Activated naive CD8-positive, alpha-beta T cell treated with anti-CD3 and anti-CD28 coated beads, Interleukin-2, amount 10 ng/mL, durations not matched to agents 7 days and 5 days (primary cell): ENCODE measurements at places on chromosomes 7 and 10. TPM values are rescaled to one million over a fixed set of nuclear protein-coding genes. Genes with fewer than 3 reads are reported as not detected.
A peak's percentile ranks its signal among the peaks of the same experiment; 100 is the strongest.

DNA sequence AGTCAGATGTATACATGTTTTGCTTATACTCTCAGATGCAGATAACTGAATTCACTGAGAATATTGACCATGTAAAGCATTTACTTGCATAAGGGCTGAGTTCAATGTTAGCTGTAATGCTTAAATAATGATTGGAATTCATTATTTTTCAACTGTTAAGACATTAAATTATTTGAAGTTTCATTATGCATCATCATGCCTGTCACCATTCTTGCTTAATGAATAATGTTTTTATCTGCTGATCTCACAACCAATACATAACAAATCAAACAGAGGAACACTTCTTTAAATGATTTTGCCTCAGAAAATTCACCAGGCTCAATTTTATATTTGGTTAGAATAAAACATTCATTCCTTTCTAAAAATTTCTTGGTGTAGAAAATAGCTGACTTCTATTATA lies 233.4 kb downstream of the GPR37 start:
- H3K36me3 ChIP-seq: no peaks in the 10 kb centered on the region
- H3K4me3 ChIP-seq: no peak overlapping the region

DNA sequence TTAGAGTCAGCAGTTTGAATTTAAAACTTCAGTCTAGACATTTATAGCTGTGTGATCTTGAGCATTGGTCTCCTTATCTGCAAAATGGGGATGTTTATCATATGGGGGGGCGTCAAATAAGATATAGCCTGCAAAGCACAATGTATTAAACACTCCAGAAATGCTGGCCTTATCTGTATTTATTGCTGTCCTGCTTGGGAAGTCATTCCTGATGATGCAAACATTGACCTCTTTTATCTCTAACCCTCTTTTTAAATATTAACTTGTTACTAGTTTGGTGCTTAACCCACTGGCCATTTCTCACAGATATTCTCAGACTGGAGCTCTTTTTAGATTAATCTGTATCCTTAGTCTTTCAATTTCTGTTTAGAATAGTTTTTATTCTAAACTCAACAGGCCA lies 13.2 kb downstream of the MRPS33 start:
- DNase-seq: no peak
- H3K4me1 ChIP-seq: no peaks in the 10 kb centered on the region
- no peak overlapping the region for H3K27ac ChIP-seq
- no peak overlapping the region for H3K4me3 ChIP-seq

DNA sequence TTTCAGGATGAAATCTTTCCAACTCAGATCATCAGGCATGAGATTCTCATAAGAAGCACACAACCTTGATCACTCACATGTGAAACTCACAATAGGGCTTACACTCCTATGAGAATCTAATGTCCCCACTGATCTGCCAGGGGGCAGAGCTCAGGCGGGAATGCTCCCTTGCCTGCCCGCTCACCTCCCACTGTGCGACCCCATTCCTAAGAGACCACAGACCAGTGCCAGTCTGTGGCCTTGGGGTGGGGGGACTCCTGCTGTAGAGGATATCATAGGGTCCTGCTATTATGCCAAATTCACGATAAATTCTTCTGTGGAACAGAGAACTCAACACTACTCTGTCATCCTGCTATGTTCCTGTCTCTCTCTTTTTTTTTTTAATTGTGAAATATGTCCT lies 5.2 kb upstream of the RASGEF1A start:
- no peaks in the 10 kb centered on the region for H3K36me3 ChIP-seq
- no peak for DNase-seq
- no peak overlapping the region for H3K27ac ChIP-seq
- H3K4me3 ChIP-seq: no peak overlapping the region
- no peaks in the 10 kb centered on the region for H3K4me1 ChIP-seq
- peaks cover 71% of the 10 kb centered on the region for H3K27me3 ChIP-seq

- DNase-seq: no peak
- H3K36me3 ChIP-seq: peaks cover 14% of the 10 kb centered on the region
- H3K4me1 ChIP-seq: peaks cover 3% of the 10 kb centered on the region
- no peak overlapping the region for H3K27ac ChIP-seq
These were observed 122.2 kb upstream of the AMPH start for GRCh38 chr7:38753347-38753746.

DNA sequence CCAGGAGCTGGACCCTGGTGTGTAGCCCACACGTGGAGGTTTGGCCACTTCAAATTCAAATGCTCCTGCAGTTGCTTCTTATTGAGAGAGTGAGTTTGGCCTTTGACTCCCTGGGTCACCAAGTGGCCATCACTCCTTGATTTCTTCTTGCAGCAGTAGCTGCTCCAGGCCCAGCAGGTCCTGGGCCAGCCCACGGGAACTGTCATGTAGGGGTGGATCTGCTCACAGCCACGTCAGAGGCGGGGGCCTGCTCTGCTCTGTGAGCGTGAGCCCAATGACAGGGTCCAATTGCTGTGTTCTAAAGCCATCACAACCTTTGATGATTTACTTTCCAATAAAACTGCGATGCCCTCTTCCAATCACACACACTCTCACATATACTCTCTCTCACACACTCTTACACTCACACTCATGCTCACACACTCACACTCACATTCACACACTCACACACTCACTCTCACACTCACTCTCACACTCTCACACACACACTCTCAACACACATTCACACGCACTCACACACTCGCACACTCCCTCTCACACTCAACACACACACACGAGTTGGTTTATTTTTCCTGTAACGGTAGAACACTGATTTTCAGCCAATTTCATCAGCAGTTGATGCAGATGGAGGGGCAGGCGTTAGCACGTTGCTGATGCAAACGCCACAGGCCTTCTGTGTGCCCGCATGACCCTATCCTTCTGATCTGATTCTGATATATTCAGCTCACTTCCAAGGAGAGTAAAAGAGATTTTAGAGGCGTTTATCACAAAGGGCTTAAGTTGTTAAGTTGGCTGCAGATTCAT lies 210.7 kb upstream of the PPP2R2D start:
- H3K27ac ChIP-seq: no peak overlapping the region
- H3K27me3 ChIP-seq: no peaks in the 10 kb centered on the region
- H3K36me3 ChIP-seq: no peaks in the 10 kb centered on the region
- DNase-seq: no peak

DNA sequence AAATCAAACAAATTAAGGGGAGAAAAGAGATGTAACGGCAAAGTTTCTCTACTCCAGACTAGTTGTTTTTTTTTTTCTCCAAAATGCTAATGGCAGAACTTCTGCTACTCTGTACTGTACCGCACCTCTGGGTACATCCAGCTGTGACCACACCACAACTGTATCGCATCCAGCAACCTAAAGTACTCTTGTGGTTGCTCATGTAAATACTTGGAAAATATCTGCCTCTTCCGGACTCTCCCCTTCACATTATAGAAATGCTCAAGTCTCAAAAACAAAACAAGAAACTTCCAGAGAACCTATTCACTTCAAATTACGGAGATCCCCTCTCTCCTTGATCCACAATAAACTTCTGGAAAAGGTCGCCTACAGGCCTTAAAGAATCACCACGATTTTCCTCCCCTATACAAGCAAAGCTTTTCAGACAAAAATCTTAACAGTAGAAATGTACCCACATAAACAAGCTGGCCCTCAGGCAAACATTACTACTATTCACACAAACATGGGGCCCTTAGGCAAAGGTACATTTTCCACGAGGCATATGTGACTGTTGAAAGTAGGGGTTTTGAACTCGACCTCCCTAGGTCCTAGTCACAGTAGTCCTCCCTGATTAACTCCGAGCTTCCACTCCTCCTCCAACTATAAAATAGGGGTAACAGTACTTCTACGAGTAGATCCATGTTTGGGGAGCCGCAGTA lies 222.9 kb upstream of the MKLN1 start:
- peak overlapping the region; percentile 49 for H3K27ac ChIP-seq
- peak overlapping the region; percentile 78 for H3K4me3 ChIP-seq
- peaks cover 50% of the 10 kb centered on the region for H3K4me1 ChIP-seq
- H3K36me3 ChIP-seq: peaks cover 9% of the 10 kb centered on the region

Gene ADRA2A
- not detected for total RNA-seq

Gene FGFBP3
- 3.0 TPM for total RNA-seq

Gene DKK1
- total RNA-seq: not detected

GRCh38 chr7:77327067-77327931 lies 88.8 kb downstream of the GSAP start:
- DNase-seq: no peak
- peaks cover under 1% of the 10 kb centered on the region for H3K36me3 ChIP-seq

Gene CCNJ
- total RNA-seq: 5.2 TPM

- peaks cover 15% of the 10 kb centered on the region for H3K27me3 ChIP-seq
- DNase-seq: no peak
- H3K4me3 ChIP-seq: no peak overlapping the region
- H3K27ac ChIP-seq: no peak overlapping the region
- peaks cover 5% of the 10 kb centered on the region for H3K4me1 ChIP-seq
These were observed 100.5 kb downstream of the CREB5 start for GRCh38 chr7:28512668-28513440.

Gene NPFFR1
- 0.03 TPM for total RNA-seq

- H3K27ac ChIP-seq: no peak overlapping the region
- H3K4me3 ChIP-seq: no peak overlapping the region
- H3K27me3 ChIP-seq: peaks cover 1% of the 10 kb centered on the region
- H3K4me1 ChIP-seq: peaks cover 9% of the 10 kb centered on the region
These were observed 676.0 kb upstream of the GALNT17 start for GRCh38 chr7:70455925-70456324.

Gene ELFN1
- not detected for total RNA-seq

DNA sequence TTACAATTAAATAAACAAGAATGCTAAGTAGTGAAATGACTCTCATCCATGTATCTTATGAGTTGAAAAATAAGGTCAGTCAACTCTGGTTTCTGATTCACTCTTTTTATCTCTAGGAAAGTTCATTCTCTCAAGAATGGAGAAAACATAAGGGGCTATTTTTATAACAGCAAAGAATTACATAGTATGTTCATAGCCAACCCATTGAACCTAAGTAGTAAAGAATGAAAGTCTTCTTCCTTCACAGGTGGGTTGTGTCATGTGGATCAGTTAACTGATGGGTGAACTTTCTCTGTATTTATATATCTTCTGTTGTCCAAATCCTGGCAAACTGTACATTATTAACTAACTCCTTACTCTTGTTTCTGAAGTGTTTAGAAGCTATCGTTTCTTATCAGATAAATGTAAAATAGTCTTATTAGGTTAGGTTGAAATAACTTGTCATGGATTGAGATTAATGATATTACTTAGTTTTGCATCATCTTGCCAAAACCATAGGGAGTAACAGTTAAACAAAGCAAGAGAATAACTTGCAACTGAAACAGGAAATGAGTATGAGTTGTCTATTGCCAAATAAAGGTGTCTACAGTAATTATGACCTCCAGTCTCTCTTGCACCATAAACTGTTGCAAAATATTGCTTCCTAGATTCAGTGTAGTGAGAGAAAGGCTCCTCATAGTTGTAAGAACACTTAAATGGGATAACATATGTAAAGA lies 86.8 kb downstream of the ANKRD7 start:
- no peak for DNase-seq
- H3K4me1 ChIP-seq: peaks cover 7% of the 10 kb centered on the region
- no peaks in the 10 kb centered on the region for H3K36me3 ChIP-seq
- no peak overlapping the region for H3K27ac ChIP-seq
- peaks cover 3% of the 10 kb centered on the region for H3K27me3 ChIP-seq
- no peak overlapping the region for H3K4me3 ChIP-seq

- H3K27ac ChIP-seq: no peak overlapping the region
- DNase-seq: no peak
- no peaks in the 10 kb centered on the region for H3K27me3 ChIP-seq
- H3K36me3 ChIP-seq: no peaks in the 10 kb centered on the region
These were observed 18.8 kb downstream of the KLF6 start for GRCh38 chr10:3766046-3766756.

DNA sequence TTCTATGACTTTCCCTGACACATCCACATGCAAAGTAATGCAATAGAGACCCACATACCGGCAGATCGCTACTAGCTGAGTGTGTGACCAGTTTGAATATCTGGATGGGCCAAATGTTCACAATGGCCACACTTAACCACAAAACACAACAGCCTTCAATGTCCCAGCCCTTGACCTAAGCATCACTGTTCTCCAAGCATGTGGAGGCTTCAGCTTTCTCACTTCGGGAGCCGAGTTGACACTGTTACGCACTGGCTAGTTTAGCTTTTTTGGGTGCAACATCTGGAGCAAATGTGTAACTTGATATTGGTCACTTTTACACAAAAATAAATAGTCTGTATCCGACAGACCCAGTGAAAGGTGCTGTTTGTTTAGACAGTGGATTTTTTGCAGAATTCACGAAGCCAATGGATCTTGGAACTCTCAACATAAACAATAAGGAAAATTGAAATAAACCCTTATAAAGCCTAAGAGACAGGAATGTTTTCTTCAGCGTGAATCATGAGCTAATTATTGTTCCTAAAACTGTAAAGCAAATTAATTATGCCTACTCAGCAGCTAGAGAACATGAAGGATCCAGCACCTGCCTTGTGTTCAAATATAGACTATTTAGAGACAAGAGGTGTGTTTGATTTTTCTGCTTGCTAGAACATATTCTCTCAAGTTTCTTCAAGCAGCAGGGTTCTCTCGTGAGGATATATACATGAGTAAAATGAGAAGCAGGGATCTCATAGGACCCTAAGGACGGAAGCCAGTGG lies 117.6 kb upstream of the JCAD start:
- no peak overlapping the region for H3K4me3 ChIP-seq
- no peak for DNase-seq
- H3K27ac ChIP-seq: no peak overlapping the region
- H3K27me3 ChIP-seq: peaks cover 28% of the 10 kb centered on the region

GRCh38 chr7:98375664-98376063 lies 25.2 kb downstream of the BAIAP2L1 start:
- no peak for DNase-seq
- no peaks in the 10 kb centered on the region for H3K36me3 ChIP-seq

DNA sequence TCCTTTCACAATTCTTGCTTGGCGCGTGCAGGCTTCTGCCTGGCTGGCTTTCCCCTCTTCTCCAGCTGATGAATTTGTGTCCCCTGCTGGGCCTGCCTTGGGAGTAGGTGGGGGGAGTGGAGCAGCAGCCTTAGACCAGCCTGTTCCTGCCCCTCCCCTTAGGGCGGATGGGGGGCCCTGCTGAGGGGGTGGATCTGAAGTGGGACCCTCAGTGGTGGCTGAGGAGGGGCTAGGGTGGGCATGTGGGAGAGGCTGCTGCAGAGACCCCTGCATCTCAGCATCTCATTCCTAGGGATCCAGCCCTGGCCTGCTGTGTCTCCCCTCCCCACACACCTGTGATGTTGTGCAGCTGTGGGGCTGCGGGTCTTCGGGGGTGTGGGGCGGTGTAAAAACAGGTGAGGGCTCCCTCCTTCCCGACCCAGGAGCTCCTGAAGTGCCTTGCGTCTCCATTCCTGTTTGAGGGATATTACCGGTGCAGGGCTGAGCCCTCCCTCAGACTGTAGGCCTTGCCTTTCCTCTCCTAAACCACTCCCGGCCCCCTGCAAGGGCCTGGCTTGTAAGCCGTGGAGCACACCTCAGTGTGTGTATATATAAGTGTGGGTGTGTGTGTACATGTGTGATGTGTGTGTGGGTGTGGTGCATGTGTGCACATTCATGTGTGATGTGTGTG lies 24.7 kb downstream of the ADCYAP1R1 start:
- H3K4me1 ChIP-seq: no peaks in the 10 kb centered on the region
- no peak overlapping the region for H3K4me3 ChIP-seq
- peaks cover 18% of the 10 kb centered on the region for H3K27me3 ChIP-seq
- H3K36me3 ChIP-seq: no peaks in the 10 kb centered on the region

- peaks cover 57% of the 10 kb centered on the region for H3K27me3 ChIP-seq
- H3K4me3 ChIP-seq: no peak overlapping the region
- no peaks in the 10 kb centered on the region for H3K36me3 ChIP-seq
- no peak overlapping the region for H3K27ac ChIP-seq
- no peak for DNase-seq
These were observed 13.8 kb downstream of the HSPA12A start for GRCh38 chr10:116728526-116729096.

GRCh38 chr10:127276794-127277462 lies 80.5 kb upstream of the INSYN2A start:
- H3K27ac ChIP-seq: no peak overlapping the region
- no peak for DNase-seq
- no peaks in the 10 kb centered on the region for H3K4me1 ChIP-seq

Gene PLAC9
- total RNA-seq: not detected
